SK-N-SH (cell line): ENCODE measurements at places on chromosomes 11 and 22.

GRCh38 chr11:7060868-7061267, 27.9 kb upstream of the RBMXL2 start:
- H3K27ac ChIP-seq: no peak overlapping the region
- H3K4me1 ChIP-seq: no peaks in the 10 kb centered on the region
- H3K4me3 ChIP-seq: no peak overlapping the region
- no peak for DNase-seq
- H3K36me3 ChIP-seq: no peaks in the 10 kb centered on the region

- DNase-seq: no peak
- H3K36me3 ChIP-seq: no peaks in the 10 kb centered on the region
- no peak overlapping the region for H3K27ac ChIP-seq
- no peaks in the 10 kb centered on the region for H3K27me3 ChIP-seq
These were observed 20.9 kb upstream of the SCUBE1 start for GRCh38 chr22:43364169-43364435.

- no peaks in the 10 kb centered on the region for H3K4me1 ChIP-seq
- no peak for DNase-seq
- H3K36me3 ChIP-seq: no peaks in the 10 kb centered on the region; the same call in none of the 2 replicates
- H3K27me3 ChIP-seq: no peaks in the 10 kb centered on the region
- no peak overlapping the region for H3K4me3 ChIP-seq
These were observed 108.0 kb downstream of the PARVA start for GRCh38 chr11:12485328-12485727.

- H3K27ac ChIP-seq: peak overlapping the region; percentile 66
- peak; percentile 14 for DNase-seq
- peaks cover 5% of the 10 kb centered on the region; the same call in 1 of the 2 replicates for H3K4me1 ChIP-seq
- H3K4me3 ChIP-seq: no peak overlapping the region
- H3K27me3 ChIP-seq: no peaks in the 10 kb centered on the region
These were observed 35.3 kb downstream of the IL18 start for GRCh38 chr11:112128483-112129121.

DNA sequence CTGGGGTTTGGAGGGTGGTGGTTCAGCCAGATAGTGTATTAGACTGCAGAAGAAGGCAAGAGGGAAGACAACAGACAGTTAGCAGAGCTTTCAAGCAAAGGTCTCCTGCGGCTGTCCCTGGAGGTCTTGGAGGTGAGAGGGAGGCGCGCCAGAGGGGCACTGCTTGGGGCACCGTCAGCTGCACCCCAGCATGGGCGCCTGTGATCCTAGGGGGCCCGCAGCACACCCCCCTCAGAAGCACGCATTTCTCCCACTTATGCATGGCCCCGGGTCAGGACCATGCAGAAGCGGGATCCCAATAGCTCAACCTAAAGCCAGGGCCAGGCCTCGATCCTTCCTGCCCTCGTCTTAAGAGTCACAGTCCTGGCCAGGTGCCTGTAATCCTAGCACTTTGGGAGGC, 26.5 kb downstream of the FGF4 start:
- no peaks in the 10 kb centered on the region for H3K4me1 ChIP-seq
- DNase-seq: no peak
- no peaks in the 10 kb centered on the region for H3K36me3 ChIP-seq
- H3K27me3 ChIP-seq: no peaks in the 10 kb centered on the region

DNA sequence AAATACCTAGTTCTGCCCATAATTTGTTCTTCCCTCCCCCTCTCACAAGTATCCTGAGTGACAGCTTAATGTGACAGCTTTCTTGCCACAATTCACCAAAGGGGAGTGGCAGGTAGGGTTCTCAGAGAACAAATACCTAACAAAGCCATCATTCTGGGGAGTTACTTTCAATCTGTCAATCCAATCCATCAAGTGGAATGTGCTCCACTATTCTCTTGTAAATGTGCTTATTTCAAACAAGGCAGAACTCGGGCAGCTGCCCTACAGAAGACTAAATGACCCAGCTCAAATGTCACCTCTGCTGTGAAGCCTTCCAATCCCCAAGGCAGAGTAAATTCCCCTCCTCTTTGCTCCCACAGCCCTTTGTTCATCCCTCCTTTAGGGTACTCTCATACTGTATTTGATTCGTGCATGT, 27.8 kb downstream of the LGR4 start:
- no peaks in the 10 kb centered on the region for H3K36me3 ChIP-seq
- no peak overlapping the region for H3K27ac ChIP-seq
- peaks cover 5% of the 10 kb centered on the region for H3K4me1 ChIP-seq
- no peaks in the 10 kb centered on the region for H3K27me3 ChIP-seq
- no peak overlapping the region for H3K4me3 ChIP-seq
- DNase-seq: no peak
